A549 treated with CpdA at 1 μM for 4 hours (cell line): ENCODE measurements at places on chromosomes 11 and 22. TPM values are rescaled to one million over a fixed set of nuclear protein-coding genes. Genes with fewer than 3 reads are reported as not detected.

The WT1 gene
- total RNA-seq = 5.7 to 6.9 TPM (median 6.2 TPM) in 5 replicates

The APOL1 gene
- 7.5 to 11.3 TPM (median 8.1 TPM) in 5 replicates for total RNA-seq

The NXPE4 gene
- not detected in 5 replicates for total RNA-seq

The MAPK12 gene
- total RNA-seq = 18.0 to 24.9 TPM (median 23.4 TPM) in 5 replicates

The LRP5 gene
- 38.8 to 62.0 TPM (median 57.0 TPM) in 5 replicates for total RNA-seq

The OR6A2 gene
- not detected in 5 replicates for total RNA-seq

The RIMBP3B gene
- total RNA-seq = 0.48 to 0.72 TPM (median 0.57 TPM) in 5 replicates

The PDHX gene
- total RNA-seq = 29.4 to 31.2 TPM (median 30.5 TPM) in 5 replicates

The LGALS1 gene
- total RNA-seq = 1,299 to 1,423 TPM (median 1,303 TPM) in 5 replicates

The TBX10 gene
- not detected in 5 replicates for total RNA-seq

The CCDC116 gene
- 0.05 to 0.22 TPM (median 0.08 TPM) in 4 of 5 replicates, not detected in the other for total RNA-seq

The NAGA gene
- total RNA-seq = 6.1 to 7.7 TPM (median 7.3 TPM) in 5 replicates

The XPNPEP3 gene
- 7.0 to 10.0 TPM (median 8.3 TPM) in 5 replicates for total RNA-seq

The SLC5A12 gene
- total RNA-seq = not detected in 5 replicates

The C11orf58 gene
- 191 to 273 TPM (median 197 TPM) in 5 replicates for total RNA-seq

The WNT11 gene
- 0.35 to 1.5 TPM (median 0.97 TPM) in 5 replicates for total RNA-seq

The KRTAP5-5 gene
- not detected in 5 replicates for total RNA-seq

The BARX2 gene
- not detected in 5 replicates for total RNA-seq

The MYEOV gene
- 99.6 to 113 TPM (median 112 TPM) in 5 replicates for total RNA-seq

The SLC22A25 gene
- not detected in 5 replicates for total RNA-seq

The PHOX2A gene
- total RNA-seq = not detected in 5 replicates

The B3GAT1 gene
- total RNA-seq = 0.02 TPM in 1 of 5 replicates, not detected in the others

The JAM3 gene
- 3.9 to 5.7 TPM (median 4.4 TPM) in 5 replicates for total RNA-seq

The STK33 gene
- 3.9 to 7.6 TPM (median 4.4 TPM) in 5 replicates for total RNA-seq

The FAM227A gene
- total RNA-seq = 0.50 to 1.2 TPM (median 0.89 TPM) in 5 replicates

The ROBO3 gene
- total RNA-seq = 1.5 to 4.0 TPM (median 2.7 TPM) in 5 replicates

The OTOG gene
- total RNA-seq = not detected in 5 replicates

The CUL5 gene
- total RNA-seq = 6.5 to 10.2 TPM (median 8.5 TPM) in 5 replicates

The P4HA3 gene
- total RNA-seq = 29.6 to 51.0 TPM (median 40.7 TPM) in 5 replicates

The CELSR1 gene
- 23.2 to 26.2 TPM (median 25.6 TPM) in 5 replicates for total RNA-seq

The SLC22A8 gene
- not detected in 5 replicates for total RNA-seq

The TTC36 gene
- total RNA-seq = 0.16 TPM in 1 of 5 replicates, not detected in the others

The RAB3IL1 gene
- 8.9 to 14.3 TPM (median 11.4 TPM) in 5 replicates for total RNA-seq

The PIWIL4 gene
- total RNA-seq = 0.19 to 0.49 TPM (median 0.29 TPM) in 5 replicates

The FXYD2 gene
- 11.8 to 22.6 TPM (median 16.9 TPM) in 5 replicates for total RNA-seq

The GPR83 gene
- total RNA-seq = 0.06 to 0.14 TPM (median 0.09 TPM) in 5 replicates

The PTPRCAP gene
- 0.20 to 0.50 TPM (median 0.36 TPM) in 4 of 5 replicates, not detected in the other for total RNA-seq

The APOBEC3B gene
- 29.0 to 34.9 TPM (median 30.1 TPM) in 5 replicates for total RNA-seq

The LARGE1 gene
- total RNA-seq = 3.4 to 4.7 TPM (median 4.1 TPM) in 5 replicates

The RIMBP3C gene
- total RNA-seq = 0.10 to 0.26 TPM (median 0.24 TPM) in 5 replicates

The APOL5 gene
- total RNA-seq = not detected in 5 replicates

The BRSK2 gene
- 4.3 to 7.7 TPM (median 7.0 TPM) in 5 replicates for total RNA-seq

The HSPB2 gene
- not detected in 5 replicates for total RNA-seq

The SHANK2 gene
- total RNA-seq = 6.6 to 12.0 TPM (median 9.4 TPM) in 5 replicates

The BIK gene
- total RNA-seq = 0.86 to 1.4 TPM (median 1.0 TPM) in 5 replicates

The NUDT22 gene
- total RNA-seq = 28.5 to 44.9 TPM (median 38.1 TPM) in 5 replicates
